ENCODE measurements at places on chromosomes 4 and X.

DNA sequence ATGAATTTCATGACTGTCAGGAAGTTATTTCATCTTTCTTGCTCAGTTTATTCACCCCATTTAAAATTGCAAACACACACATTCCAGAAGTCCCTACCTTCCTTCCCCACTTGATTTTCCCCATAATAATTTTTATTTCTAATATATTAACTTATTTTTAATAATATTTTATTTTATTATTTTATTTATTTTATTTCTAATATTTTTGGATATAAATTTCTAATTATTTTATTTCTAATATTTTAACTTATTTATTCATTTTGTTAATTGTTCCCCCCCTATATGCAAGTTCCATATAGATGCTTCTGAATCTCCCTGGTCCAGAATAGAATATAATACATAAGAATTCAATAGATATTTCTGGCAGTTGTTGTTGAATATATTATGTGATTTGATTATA is 293.7 kb upstream of the CPEB2 start:
- DNase-seq = no peak

GRCh38 chr4:167831855-167832254 is 260.5 kb upstream of the ANXA10 start:
- DNase-seq = no peak

- no peak for DNase-seq
These were observed 246.3 kb upstream of the TAPT1 start for GRCh38 chr4:16472537-16472936.

DNA sequence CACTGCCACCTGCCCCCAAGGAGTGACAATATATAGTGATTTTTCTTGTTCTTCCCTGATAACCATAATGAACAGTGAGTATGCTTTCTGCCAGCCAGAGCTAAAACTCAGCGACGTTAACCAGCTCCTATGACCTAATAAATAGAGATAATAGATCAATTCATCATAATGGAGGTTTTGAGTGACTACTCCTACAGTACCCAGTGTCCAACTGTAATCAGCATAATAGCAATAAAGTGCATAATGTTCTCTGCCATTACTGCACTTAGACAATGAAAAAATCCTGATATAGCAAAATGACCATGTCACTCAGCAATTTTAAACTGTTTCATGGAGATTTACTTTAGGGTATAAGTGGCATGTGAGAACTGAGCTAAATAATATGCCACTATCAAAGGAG is 20.7 kb upstream of the TXLNG start:
- DNase-seq = no peak

DNA sequence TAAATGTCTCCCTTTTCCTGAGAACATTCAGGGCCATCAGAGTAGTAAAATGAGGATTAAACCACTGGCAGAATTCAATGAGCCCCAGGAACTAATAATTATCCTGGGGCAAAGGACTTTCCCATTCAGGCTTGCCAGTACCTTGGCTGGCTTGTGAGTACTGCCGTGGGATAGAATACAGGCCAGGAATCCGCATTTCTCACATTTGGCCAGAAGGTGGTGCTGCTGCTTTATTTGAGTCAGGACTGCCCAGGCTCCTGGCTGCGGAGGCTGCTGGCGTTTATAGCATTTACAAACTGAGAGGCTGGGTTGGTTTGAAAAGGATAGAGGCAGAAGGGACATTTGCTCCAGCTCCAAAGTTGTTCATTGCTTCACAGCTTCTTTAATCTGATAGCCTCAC is 91.4 kb downstream of the RTL9 start:
- peak; percentile 51 for DNase-seq

- no peak for DNase-seq
These were observed 6.5 kb downstream of the PPP2R2C start for GRCh38 chr4:6465955-6466354.

DNA sequence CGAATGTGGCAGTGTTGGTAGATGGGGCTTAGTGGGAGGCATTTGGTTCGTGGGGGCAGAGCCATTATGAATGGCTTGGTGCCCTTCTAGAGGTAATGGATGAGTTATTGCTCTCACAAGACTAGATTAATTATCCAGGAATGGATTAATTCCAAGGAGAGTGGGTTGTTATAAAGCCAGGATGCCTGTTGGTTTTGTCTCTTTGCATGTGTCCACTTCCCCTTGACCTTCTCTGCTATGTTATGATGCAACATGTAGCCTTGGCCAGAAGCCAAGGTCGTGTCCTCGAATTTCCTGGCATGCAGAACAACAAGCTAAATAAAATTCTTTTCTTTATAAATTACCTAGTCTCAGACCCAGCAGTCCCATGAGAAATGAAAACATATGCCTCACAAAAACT is 111.2 kb upstream of the PLS3 start:
- DNase-seq = no peak

GRCh38 chr4:169209388-169209883 is 61.3 kb downstream of the SH3RF1 start:
- DNase-seq = no peak

- DNase-seq = no peak
These were observed 26.7 kb upstream of the PCDH18 start for GRCh38 chr4:137558951-137559350.

DNA sequence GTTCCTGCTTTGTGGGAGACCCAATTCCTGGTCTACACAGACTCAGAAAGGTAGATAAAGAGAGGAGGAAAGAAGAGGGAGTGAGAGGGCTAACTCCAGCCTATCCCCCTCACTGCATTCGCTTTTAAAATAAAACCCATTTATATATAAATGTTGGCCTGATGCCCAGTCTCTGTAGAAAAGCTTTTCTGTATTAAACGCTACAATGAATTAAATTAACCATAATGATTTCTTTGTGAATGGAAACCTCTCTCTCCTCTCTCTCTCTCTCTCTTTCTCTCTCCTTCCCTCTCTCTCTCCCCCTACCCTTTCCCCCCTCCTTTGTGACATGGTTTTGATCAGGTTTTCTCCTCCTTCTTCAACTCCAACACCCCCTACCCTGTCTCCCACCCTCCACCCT is 34.8 kb downstream of the PJA1 start:
- DNase-seq = no peak

GRCh38 chr4:165331823-165332222 is 4.4 kb downstream of the MSMO1 start:
- no peak for DNase-seq

- DNase-seq = no peak
These were observed 71.0 kb upstream of the LSM6 start for GRCh38 chr4:146104541-146104940.

- no peak for DNase-seq
These were observed 221.5 kb upstream of the FAM241A start for GRCh38 chr4:111923786-111924185.

GRCh38 chr4:5503336-5503936 is 204.9 kb downstream of the EVC2 start:
- DNase-seq = no peak

DNA sequence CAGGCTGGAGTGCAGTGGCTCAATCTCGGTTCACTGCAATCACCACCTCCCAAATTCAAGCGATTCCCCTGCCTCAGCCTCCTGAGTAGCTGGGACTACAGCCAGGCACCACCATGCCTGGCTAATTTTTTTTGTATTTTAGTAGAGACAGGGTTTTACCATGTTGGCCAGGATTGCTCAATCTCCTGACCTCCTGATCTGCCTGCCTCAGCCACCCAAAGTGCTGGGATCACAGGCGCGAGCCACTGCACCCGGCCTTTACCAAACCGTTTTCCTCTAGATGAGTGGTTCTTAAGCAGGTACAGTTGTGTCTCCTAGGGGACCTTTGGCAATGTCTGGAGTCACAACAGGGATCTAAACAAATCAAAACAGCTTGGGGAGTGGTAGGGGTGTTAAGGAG is 11.6 kb downstream of the AMELX start:
- DNase-seq = no peak

DNA sequence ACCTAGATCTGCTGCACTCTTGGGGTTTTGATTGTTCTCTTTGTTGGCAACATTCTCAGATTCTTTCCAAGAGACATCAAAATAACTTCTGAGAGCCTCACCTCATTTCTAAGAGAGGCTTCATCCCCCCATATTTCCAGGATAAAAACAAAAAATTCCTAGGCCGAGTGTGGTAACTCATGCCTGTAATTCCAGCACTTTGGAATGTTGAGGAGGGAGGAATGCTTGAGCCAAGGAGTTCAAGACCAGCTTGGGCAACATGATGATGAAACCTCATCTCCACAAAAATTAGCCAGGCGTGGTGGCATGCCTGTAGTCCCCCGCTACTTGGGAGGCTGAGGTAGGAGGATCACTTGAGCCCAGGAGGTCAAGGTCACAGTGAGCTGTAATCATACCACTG is 477.0 kb downstream of the INPP4B start:
- DNase-seq = no peak

- no peak for DNase-seq
These were observed 127.9 kb downstream of the KLHL8 start for GRCh38 chr4:87092389-87093141.

- no peak for DNase-seq
These were observed 61.9 kb downstream of the COX18 start for GRCh38 chr4:73007526-73008100.

DNA sequence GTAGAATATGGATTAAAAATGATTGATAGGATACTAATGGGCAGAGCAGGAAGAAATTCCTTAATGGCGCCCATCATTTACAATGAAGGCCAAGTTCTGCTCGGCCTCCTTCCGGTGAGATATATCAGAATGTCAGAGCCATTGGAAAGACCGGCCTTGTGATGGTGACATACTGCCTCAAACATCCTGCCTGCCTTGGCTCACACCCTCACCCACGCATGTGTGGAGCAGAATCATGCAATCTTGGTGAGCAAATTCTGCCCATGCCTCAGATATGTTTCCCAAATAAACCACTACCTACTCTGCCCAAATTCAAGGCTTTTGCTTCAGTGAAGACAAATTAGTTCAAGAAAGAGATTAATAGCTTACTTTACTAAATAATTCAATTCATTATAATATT is 163.3 kb downstream of the MID1 start:
- DNase-seq = no peak

- no peak for DNase-seq
These were observed 310.5 kb upstream of the DDX53 start for GRCh38 chrX:22689290-22689689.

DNA sequence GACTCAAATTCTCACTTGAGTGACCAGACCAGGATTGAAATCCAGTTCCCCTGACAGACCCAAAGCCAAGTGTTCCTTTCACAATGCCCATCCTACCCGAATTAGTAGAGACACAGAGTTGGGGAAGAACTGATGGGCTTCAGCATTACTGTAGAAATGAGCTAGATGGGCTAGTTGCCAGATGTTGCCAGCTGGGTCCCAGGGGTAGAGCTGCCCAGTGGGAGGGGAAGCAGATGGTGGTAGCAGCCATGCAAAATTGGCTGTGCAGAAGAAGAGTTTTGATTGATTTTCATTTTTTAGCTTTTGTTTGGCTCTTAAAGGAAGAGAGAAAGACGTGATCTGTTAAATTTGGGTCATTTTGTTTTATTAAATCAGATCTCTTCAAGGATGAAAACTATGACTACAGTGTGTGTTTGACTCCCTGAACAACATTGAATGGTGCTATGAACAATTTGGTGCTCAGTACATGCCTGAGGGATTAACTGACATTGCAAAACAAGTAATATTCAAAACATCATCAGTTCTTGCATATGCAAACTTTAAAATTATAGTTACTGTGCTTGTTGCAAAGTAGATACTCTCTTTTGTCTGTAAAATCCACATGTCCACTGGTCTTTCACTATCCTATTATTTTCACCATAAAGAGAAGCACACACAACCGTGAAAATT is 86.0 kb downstream of the PARM1 start:
- DNase-seq = no peak

DNA sequence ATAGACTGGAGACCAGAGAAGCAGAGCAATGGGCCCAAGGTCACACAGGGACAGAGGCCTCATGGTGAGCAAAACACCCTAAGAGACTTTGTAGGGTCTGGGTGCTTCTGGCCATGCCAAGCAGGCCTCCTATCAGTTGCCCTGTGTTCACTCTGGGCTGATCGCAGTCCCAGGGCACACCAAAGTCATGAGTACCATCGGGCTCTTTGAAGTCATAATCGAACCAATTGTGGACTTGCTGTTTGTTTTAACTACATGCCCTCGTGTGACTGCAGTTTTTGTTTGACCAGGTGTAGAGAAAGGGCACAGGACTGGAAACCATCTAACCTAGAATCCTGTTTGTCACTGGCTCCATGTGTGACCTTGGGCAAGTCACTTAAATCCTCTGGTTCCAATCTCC is 172.5 kb upstream of the CPEB2 start:
- no peak for DNase-seq

GRCh38 chr4:40685300-40685699 is 55.6 kb upstream of the RBM47 start:
- no peak for DNase-seq

All from CD4-positive, alpha-beta T cell treated with Interleukin-17A for 1 hour (primary cell).